GM04503 (cell line): ENCODE measurements at places on chromosomes 3 and 15.

DNA sequence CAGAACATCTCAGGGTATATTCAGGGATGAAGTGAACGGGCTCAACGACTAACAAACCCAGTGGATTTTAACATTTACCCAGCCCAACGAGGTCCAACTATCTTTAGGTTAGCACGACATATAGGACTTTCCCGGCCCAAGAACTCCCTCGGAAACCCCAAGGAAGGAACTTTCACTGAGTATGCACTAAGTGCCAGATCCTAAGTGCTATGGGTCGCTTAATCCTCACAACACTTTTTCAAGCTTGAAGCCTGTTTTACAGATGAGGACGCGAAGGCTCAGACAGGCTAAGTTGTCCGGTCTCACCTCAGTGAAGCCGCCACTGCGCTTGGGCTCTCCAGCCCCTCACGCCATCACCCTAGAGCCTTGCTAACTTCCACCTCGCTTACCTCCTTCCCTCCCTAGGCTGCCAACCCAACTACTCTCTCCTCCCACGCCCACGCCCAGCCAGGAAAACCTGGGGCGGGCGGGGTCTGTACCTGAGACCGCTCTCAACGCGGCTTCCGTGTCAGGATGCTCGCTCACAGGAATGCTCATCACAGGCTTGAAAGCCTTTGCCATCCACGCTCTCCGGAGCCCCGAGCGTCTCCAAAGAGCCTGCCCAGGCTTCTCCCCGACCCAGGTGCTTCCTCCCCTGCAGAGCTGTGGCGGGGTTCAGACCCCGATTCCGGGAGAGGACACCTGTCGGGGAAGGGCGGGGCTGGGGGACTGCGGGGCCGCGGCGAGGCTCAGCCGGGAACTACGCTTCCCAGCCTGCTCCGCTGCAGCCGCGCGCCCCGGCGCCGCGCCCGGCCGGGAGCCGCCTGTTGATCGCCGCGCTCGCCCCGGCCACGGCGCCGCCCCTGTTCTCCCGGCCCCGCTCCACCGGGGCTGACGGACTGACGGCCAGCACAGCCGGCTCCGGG, at the start of gene TMOD2:
TMOD2 (plus strand) TSS at position 806 of the 905 bp plus-strand sequence. CDS start 14,845 bp downstream, outside the sequence.
- no peak for DNase-seq

GRCh38 chr3:113218681-113219045, 7.3 kb downstream of the BOC start:
- DNase-seq, result no peak

- no peak for DNase-seq
Measured at GRCh38 chr15:57442335-57442734, 66.0 kb downstream of the CGNL1 start.

- DNase-seq, result no peak
Measured at GRCh38 chr3:175398676-175399075, 539.5 kb downstream of the NAALADL2 start.

- no peak for DNase-seq
Measured at GRCh38 chr3:14000556-14000955, 120.7 kb upstream of the WNT7A start.

DNA sequence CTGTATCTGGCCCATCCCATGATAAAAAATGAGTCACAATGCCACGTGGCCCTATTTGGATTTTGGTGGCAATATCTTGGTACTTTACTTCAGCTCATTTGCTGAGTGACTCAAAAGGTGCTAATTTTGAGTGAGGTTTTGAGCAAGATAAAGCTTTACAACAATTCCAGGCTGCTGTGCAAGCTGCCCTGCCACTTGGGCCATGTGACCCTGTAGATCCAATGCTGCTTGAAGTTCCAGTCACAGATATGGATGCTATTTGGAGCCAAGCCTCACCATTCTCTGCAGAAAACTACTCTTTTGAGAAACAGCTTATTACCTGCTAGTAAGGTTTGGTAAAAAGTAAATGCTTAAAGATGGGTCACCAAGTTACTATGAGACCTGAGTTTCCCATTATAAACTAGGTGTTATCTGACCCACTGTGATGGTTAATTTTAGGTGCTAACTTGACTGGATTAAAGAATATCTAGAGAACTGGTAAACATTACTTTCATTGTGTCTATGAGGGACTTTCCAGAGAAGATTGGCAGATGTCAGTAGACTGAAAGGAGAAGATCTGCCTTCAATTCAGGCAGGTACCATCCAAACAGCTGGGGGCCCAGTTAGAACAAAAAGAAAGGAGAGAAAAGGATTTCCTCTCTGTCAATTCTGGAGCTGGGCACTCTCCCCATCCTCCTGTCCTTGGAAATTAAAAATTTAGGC, 1083.9 kb downstream of the DIPK2A start:
- DNase-seq, result no peak

GRCh38 chr3:129330409-129330808, 51.7 kb downstream of the HMCES start:
- DNase-seq, result no peak

- no peak for DNase-seq
Measured at GRCh38 chr15:31128919-31129768, 27.6 kb upstream of the TRPM1 start.

DNA sequence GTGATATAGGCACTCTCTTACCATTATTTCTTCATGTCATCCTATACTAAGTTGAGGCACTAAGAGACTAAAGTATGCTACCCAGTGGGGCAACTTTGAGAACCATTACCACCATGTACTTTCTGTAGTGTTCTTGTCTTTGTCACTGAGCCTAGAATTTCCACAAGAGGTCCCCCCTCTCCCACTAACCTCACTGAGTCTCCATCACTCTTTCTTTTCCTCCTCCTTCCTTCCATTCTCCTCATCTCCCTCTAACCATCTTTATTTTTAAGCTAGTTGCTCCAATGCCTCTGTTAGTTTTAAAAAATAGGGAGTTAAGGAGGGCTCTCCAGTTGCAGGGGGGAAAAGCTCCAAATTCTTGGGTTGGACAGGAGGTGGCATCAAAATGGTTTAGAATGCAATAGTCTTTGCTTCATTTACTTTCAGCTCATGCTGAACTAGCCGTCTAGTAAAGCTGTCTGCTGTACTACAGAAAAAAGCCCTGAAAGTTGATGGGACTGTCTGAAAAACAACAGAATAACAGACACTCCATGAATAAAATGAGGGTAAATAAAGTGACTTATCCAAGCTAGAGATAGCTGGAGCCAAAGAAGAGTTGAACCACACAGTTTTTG, 85.1 kb upstream of the MYRIP start:
- DNase-seq, result no peak

- no peak for DNase-seq
Measured at GRCh38 chr3:45763303-45763675, 33.0 kb downstream of the SLC6A20 start.

GRCh38 chr15:30923429-30923828, 19.7 kb downstream of the FAN1 start:
- no peak for DNase-seq

DNA sequence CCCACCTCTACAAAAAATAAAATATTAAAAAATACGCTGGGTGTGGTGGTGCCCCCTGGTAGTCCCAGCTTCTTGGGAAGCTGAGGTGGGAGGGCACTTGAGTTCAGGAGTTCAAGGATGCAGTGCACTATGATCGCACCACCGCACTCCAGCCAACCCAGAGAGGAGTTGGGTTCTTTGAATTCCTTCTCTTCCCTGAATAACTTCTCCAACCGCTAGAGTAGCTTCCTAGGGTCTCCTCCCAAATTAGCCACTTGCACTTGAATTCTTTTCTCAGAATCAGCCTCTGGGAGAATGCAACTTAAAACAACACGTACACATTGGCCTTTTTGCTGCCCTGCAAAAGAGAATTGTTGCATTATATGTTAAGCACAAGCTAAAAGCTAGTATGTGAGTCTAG, 272.5 kb downstream of the ABHD5 start:
- no peak for DNase-seq

DNA sequence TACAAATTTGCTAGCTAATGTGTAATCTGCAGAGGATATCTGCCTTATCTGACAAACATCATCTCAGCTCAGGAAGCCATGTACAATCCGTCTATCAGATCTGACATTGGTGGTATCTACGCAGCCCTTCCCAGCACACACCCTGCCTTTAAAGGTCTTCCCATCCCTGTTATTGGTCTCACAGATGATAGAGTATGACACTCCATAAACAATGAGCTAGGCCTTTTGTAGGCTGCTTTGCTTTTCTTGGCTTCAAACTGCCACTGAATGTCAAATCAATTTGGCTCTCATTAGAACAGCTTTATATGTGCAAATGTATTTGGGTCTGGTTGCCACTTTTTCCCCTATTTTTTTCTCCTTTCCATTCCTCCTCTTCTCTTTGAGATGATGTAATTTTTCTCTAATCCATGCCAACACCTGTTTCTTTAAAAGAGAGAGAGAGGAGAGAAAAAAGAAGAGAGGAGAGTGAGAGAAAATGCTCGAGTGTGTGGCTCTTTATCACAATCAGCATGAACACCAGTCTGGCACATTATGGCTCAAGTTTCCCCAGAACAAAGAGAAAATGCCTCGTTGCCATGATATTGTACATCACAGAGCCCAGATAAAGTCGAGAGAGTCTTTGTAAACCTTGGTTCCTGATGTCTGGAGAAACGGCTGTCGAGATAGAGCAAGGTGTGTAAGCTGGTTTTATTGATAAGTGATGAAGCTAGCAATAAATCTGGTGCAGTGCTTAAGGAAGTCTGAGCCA, 80.8 kb upstream of the DPH6 start:
- no peak for DNase-seq

DNA sequence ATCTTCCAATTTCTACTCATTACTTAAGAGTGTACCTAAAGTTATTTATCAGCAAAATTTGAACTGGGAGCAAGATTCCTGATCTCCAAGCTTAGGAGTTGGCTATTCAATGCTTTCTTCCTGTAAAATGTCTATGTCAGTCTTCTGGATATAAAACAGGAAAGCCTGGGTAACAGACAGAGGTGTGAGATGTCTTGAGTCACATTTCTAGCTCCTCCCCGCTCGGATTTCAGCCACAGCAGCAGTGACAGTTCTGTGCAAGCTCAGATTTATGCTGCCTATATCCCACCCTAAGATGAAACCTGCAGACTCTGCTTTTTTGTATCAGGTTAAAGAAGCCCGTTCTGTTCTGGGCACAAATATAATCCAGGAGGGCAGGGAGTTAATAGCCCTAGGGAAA, 2.1 kb upstream of the ARMC8 start:
- DNase-seq, result no peak

GRCh38 chr3:170024581-170024980, 13.2 kb upstream of the GPR160 start:
- DNase-seq, result no peak

DNA sequence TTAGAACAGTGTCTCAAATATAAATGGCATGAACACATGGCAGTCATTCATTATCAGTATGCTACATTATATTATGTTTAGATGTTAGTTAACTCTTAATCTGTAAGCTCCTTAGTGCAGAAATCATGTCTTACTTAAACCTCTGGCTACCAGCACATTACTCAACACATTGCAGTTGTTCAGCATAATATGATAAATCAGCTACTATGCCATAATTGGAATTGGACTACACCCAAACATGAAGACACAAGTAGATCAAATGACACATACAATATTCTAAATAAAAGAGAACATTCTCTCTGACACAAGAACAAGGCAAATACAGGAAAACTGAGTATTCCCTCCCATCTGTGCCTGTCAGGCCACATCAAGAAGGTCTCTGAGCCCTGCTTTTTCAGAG, 116.1 kb downstream of the PCCB start:
- no peak for DNase-seq

GRCh38 chr3:13353506-13353905, 66.6 kb downstream of the NUP210 start:
- no peak for DNase-seq

- no peak for DNase-seq
Measured at GRCh38 chr3:70984776-70985482, 598.6 kb downstream of the FOXP1 start.

DNA sequence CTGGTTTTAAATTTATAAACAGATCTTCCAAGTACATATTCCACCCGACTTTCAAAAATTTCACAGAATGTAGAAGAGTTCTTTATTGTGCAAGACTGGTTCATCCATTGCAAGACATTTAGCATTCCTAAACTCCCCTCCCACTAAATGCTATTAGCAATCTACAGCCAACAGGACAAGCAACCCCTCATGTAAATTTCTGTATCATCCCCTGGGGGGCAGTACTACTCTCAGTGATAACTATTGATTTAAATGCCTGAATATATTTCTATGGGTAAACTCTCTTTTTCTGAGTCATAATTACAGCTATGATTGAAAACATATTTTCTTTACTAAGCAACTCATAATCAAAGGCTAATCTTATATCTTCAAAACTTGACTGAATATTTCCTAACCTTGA, 10.7 kb upstream of the SLC15A2 start:
- no peak for DNase-seq

- no peak for DNase-seq
Measured at GRCh38 chr15:69677403-69677802, 224.8 kb downstream of the RPLP1 start.

GRCh38 chr15:70791259-70791658, 27.9 kb upstream of the UACA start:
- DNase-seq, result no peak

DNA sequence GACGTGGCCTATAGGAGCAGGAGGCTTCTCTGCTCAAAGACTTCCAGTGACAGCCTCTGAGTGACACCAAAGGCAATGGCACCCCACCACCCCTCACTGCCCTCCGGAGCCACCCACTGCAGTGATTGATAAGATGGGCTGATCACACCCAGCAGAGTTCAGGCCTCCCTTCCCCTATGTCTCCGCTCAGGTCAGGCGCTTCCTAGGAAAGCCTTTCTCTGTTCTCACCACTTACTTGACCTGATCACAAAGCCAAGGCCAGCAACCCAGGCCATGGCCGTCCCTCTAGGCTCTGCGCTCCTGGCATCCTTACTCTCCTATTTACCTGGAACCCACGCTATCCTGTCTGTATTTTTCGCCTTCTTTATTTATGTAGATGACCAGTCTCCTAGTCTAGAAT, 282.3 kb downstream of the OCA2 start:
- DNase-seq, result no peak

- DNase-seq, result no peak
Measured at GRCh38 chr15:31223478-31224350, 102.9 kb upstream of the KLF13 start.

DNA sequence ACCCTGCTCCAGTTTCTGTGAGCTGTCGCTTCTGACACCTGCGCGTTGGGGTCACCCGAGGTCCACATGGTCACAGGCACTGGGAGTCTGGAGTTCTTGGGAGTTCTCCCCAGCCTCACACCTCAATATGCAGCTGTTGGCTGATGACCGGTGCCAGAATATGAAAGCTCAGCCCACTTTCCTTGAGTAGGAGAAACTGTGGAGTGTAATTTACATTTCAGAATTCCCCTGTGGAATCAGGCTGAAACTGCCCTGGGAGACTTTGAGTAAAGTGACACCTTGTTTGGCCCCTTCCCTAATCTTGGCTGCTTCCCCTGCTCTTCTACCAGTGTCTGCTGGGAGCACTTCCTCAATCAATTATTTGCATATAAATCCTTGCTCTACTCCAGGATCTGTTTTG, 255.9 kb downstream of the NFKBIZ start:
- DNase-seq, result no peak

GRCh38 chr3:142963234-142963515, 299 bp downstream of the PAQR9 start:
- DNase-seq, result no peak

- no peak for DNase-seq
Measured at GRCh38 chr3:48112813-48113212, 75.4 kb downstream of the CDC25A start.

GRCh38 chr3:38582316-38582715, 67.2 kb downstream of the SCN5A start:
- DNase-seq, result no peak

- DNase-seq, result no peak
Measured at GRCh38 chr3:25749031-25749581, 34.1 kb downstream of the NGLY1 start.

- DNase-seq, result no peak
Measured at GRCh38 chr3:170092907-170093306, 55.1 kb downstream of the GPR160 start.
